ENCODE measurements at places on chromosomes 2 and 18.

GRCh38 chr2:124211461-124211860, 186.4 kb downstream of the CNTNAP5 start:
- no peak for DNase-seq

- DNase-seq: no peak
Observed at GRCh38 chr2:70698847-70699246, 69.2 kb downstream of the ADD2 start.

DNA sequence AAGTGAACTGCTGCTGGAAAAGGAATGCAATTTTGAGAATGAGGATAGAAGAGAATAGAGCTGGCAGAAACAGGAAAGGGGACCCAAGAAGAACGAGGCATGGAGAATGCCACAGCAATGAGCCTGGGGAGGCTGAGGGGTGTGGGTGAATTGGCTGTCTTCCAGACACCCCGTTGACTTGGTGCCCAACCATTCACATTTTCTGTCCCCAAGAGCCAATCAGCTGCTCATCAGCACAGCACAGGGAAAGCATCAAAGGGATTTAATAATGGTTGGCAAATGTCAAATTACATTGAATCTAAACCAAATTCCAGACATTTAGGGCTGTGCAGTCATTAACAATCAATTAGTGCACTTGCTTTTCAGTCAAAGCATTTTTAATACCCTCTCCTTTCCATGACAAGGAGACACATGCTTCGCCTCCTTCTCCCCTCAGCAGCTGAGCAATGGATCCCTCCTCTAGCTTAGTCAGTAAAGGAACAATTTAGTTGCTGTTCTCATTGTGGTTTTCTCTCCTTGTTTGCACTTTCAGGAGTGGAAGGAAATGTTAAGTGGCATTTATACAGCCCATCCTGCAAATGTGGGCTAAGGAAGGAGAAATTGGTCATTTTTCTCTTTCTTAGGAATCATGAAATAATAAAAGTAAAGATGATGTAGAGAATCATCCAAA, 98.8 kb downstream of the KLF7 start:
- no peak for DNase-seq

GRCh38 chr2:9707008-9707407, 76.2 kb upstream of the YWHAQ start:
- no peak for DNase-seq

- DNase-seq: no peak
Observed at GRCh38 chr2:3604991-3605961, 10.4 kb downstream of the COLEC11 start.
